RPMI7951 (cell line): ENCODE measurements at places on chromosomes 7 and 10. TPM values are rescaled to one million over a fixed set of nuclear protein-coding genes. Genes with fewer than 3 reads are reported as not detected.

- no peak for DNase-seq
These were observed 3.3 kb upstream of the SEPHS1 start for GRCh38 chr10:13351340-13351915.

DNA sequence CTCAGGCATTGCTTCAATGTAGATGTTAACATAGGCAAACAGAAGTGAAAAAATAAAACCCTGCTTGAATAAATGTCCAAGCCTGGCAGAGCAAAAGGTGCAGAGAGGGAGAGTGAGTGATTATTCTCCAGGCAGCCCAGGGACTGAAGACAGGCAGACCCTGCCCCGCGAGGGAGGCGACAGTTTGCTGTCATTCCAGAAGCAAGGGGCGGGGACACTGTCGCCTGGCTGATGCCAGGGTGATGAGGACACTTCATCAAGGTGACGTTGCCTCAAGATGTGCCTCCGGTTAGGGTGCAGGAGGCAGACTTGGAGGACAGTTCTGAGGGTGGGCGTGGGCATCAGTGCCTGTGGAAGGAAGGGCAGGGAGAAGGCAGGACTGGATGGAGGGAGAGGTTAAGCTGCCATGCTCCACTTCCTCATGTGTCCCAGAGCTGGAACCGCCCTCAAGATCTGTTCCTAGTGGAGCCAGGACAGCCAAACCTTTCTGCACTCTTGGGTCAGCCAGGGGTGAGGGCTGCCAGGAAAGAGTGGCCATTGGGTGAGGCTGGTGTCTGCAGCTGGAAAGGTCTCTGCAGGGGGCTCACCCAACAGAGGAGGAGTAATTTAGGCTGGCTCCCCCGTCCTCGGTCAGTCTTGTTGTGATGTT is 560.5 kb upstream of the MKI67 start:
- DNase-seq, result no peak

- DNase-seq, result no peak
These were observed 683.7 kb downstream of the LRMDA start for GRCh38 chr10:76115131-76115470.

DNA sequence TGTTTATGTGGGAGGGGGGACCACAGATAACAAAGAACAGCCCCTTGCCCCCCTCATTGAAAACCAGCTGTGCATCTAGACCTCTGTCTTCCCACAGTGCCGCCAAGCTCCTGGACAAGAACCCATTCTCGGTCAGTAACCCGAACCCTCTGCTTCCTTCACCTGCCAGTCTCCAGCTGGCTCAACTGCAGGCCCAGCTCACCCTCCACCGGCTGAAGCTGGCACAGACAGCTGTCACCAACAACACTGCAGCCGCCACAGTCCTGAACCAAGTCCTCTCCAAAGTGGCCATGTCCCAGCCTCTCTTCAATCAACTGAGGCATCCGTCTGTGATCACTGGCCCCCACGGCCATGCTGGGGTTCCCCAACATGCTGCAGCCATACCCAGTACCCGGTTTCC is 91.0 kb upstream of the PDCD4 start:
- DNase-seq, result no peak

DNA sequence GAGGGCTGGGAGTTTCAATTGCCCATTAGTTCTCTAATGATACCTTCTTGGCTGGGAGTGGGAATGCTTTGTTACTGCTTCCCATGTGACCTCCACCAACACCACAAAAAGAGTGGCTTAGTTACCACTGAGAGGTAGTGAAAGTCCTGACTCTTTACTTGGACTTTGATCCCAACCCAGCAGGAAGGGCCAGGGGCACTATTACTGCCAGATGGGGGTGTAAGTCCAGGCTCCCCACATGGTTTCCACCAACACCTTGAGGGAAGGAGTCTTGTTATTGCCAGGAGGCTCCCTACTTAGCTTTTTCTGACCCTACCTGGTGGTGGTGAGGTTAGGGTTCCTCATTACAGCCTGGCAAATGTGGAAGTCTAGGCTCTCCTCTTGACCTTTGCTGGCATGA is 11.4 kb downstream of the GGCT start:
- DNase-seq, result no peak

Gene TAS2R41
- total RNA-seq, result not detected in 2 replicates
